ENCODE measurements at places on chromosomes 3 and 15.

DNA sequence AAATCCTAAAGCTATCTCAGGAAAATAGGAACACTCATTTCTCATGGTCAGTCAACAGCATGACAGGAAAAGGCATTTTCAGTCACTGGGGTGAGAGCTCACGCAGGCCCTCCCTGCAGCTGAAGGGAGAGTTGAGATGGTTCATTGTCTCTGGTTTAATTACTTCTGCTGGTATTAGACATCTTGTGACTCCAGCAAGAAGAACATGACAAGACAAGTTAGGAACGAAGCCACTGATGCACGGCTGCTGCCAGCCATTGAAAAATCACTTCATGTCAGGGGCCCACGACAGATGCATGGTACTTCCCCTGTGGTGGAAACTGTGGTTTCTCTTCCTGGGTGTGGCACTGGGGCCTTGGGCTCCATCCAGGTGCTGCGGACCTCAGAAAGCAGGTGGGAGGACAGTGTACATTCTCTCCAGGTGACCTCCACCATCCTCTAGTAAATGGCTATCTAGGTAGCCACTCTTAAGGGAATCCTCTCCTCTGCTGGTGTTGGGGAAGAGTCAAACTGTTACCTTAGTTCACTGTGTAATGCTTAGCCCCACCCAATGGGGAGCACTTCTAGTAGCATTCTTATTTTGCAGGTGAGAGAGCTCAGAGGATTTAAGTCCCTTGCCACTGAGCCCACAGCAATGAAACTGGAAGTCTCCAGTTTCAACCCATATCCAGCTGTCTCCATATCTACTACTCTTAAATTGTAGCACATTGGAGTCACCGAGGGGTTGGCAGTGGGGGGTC is 274.2 kb downstream of the LRTM1 start:
- no peak for DNase-seq

DNA sequence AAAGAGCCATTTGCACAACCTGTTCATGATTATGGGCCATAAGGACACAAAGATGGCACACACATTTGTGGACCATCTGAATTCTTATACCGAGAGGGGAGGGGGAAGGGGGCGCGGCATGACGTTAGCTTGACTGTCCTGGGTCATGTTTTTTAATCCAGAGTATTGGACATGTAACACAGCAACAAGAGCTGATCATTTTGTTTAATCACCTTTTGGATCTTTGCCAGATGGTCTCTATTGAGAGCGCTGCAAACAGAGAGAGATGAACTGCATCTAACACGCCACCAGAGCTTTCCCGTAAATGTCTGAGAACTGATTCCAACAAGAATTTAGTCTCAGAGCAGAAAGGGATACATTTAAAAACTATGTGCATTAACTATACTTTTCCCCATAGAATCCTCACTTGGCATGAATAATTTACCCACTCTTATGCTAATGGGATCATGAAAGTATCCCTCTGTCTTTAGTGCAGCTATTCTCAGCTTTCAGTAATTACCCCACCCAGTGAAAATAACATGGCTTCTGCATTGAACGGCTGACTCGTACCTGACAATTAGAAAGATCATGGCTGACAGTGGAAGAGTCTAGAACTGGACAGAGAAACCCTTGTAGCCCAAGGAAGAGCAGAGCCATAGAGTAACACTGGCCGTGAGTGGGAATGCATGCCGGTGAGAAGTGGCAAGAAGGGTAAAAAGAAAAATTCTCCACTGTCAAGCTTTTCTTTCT is 22.6 kb downstream of the MEIS2 start:
- no peak for DNase-seq

GRCh38 chr3:9293076-9293475 is 43.6 kb upstream of the SRGAP3 start:
- DNase-seq, result no peak

DNA sequence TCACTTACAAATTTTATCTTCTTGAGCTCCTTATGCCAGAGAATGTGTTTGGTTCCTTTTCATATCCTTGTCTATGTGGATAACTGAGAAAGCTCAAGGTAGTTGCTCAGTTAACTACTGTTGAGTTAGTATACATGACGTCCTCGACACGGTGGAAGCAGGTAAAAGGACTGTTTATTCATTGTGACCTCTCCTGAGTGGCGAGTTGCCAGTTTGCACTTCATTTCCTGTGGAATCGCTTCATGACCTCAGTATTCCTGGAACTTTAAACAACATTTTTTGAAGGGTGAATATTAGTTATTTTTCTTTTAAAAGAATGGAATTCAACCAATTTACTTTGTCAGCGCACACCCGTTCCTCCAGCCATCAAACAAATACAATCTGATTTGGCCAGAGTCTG is 1.2 kb upstream of the TPRG1 start:
- DNase-seq, result no peak

- no peak for DNase-seq
Observed at GRCh38 chr15:70636540-70637165, 126.7 kb downstream of the UACA start.

DNA sequence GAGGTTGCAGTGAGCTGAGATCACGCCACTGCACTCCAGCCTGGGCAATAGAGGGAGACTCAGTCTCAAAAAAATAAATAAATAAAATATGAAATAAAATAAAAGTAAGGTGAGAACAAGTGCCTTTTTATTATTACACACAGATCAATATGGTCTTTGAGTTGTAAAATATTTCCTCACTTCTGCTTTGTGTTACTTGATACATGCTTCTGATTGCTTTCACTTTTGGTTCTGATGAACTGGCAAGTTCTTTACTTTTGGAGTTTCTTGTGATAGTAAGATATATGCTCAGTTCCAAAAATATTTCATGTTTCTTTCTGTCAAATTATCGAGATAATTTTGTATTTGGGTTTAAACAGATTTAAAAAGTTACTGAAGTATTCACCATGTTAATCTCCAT is 16.6 kb upstream of the GYG1 start:
- DNase-seq, result no peak

DNA sequence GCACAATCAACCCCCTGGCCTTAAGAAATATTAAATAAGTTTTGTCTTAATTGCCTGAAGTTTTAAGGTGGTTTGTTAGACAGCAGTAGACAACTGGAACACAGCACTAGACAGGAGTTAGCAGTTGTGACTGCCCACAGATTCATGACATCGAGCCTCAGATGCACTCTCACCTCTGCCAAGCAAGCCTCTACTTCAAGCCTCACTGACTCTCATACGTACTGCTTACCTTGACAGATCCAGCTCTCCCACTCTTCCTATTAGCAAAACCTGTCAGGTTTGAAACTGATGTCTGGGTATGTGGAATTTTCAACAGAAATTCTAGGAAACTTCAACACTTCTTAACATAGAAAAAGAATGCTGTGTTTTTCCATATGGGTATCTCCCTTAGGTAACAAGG is 382.9 kb upstream of the DPH6 start:
- DNase-seq, result no peak

GRCh38 chr3:2802429-2802828 is 307.7 kb downstream of the IL5RA start:
- no peak for DNase-seq

- DNase-seq, result no peak
Observed at GRCh38 chr15:81197255-81197630, 564 bp downstream of the IL16 start.

- no peak for DNase-seq
Observed at GRCh38 chr3:122688996-122689395, 8.4 kb downstream of the PARP14 start.

GRCh38 chr3:128706086-128706615 is 19.8 kb upstream of the RAB7A start:
- no peak for DNase-seq

- no peak for DNase-seq
Observed at GRCh38 chr3:10575601-10576160, 70.3 kb upstream of the ATP2B2 start.

GRCh38 chr15:36024031-36024688 is 478.2 kb upstream of the DPH6 start:
- DNase-seq, result no peak

DNA sequence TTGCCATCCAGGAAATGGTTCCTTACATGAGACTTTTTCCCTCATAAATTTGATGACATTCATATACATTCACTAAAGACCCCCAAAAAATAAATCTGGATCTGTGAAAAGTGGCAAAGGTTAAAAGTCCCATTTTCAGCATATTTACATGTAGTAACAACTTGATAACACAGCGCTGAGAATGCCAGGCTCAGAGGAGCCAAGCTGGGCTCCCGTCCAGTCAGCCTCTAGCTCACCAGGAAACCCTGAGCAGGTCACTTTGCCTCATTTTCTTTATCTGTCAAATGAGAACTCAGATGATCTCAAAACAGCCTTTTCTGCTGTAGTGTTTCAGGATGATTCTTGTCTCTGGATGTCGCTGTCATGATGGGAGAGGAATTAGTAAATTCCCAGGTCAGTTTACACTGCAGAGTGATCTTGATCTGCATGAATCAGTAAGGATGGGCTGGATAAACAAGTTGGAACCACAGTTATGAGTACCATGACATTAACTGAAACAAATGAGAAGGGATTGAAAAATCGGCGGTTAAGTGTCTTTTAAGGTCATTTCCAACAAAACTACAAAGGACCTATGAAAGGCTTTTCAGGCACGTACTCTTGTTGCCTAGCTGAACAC is 82.8 kb downstream of the PPARG start:
- DNase-seq, result no peak

DNA sequence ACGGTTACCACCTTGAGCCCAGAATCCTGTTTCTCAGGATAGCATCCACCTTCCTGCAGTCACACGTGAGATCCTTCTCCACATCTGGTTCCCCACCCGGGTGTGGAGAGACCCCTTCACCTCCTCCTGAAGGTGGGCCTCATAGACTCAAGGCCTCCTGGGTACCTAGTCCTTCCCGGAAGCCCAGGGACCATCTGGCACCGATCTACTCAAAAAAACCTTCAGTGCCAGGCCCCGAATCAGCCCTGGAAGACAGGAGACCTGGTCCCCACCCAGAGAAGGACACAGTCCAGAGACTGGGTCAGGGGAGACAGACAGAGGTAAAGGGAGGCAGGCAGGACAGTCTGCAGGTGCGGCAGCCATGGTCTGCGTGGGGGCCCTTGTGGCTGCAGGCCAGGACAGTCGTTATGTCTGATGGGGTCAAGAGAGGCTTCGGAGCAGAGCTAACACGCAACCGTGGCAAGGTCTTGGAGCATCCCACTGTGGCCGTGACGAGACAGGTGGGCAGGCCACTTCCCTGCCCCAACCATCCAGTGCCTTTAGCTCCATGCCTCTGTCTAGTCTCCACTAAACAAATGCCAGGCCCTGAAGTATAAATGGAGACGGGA is 112.2 kb upstream of the ABHD17C start:
- DNase-seq, result no peak

DNA sequence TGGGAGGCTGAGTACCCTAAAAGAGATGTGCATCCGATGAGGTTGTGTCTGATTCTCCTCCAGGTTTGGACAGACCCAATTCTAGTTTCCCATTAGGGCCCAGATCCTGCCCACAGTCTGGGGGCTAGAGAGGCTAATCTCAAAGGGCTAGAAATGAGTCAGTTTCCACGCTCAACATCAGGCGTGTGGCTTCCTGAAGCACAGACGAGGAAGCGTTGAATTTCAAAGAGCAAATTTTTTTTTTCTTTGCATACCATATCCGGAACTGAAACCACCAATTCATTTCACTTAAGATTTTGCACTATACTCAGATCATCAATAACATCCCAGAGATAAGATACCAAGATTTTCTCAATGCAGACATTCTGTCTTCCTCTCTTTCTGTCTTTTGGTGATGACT is 173.8 kb upstream of the BCL6 start:
- DNase-seq, result no peak

GRCh38 chr15:54815556-54815955 is 381.2 kb downstream of the RSL24D1 start:
- no peak for DNase-seq

DNA sequence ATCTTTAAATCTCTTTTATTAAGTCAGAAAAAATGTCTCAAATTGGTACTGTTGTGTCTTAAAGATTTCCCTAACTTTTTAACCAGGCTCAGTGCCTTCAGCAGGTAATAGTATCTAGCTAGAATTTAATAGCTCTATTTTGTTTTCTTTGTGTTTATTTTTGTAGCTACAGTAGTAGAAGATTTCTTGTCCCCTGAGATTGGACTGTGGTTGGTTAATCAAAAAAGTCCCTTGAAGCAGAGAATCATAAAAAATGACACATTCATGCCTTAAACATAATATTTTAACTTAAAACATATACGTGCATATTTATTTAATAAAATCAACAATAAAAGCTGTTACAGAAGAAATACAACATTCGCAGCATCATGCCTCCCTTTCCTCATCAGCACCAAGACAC is 102.8 kb downstream of the EEFSEC start:
- no peak for DNase-seq

DNA sequence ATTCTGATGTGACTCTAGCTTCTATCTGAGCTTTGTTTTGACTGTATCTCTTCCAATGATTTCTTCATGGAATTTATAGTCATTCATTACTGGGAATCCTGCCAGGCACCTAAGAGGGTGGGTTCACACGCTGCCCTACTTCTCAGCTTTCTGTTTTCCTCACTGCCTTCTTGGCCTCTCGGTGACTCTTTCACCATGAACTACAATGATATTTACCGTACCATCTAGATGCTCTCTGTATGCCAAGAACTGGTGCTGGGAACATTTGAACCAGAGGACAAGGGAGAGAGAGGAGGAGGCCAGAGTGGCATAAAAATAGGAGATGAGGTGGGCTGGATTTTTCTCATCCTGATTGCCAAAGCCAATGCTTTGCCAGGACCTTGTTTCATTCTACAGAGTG is 280.0 kb upstream of the P2RY1 start:
- no peak for DNase-seq

- no peak for DNase-seq
Observed at GRCh38 chr3:58184982-58185360, 25.8 kb downstream of the DNASE1L3 start.

DNA sequence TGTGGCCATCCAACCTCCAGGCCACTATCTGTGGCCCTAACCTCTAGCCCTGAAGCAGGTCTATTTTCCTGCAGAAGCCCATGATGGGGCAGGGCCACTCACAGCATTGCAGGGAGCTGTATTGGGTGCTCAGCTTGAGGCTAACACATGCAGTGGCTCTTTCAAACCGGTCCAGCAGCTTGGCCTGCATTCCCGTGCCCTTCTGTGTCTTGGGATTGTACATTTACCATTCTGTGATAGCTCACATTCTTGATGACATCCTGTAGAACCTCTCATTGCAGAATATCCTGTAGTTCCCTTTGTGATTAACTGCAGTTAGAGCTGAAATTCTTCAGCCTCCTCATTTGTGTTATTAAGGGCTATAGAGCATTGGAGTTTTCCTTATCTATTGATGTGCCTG is 60.8 kb upstream of the ANKRD34C start:
- no peak for DNase-seq

GRCh38 chr3:76026379-76026778 is 241.0 kb upstream of the ZNF717 start:
- DNase-seq, result no peak

GRCh38 chr3:58573640-58574039 is 3.6 kb downstream of the FAM107A start:
- no peak for DNase-seq

GRCh38 chr3:30894521-30895251 is at the start of gene GADL1:
Gene GADL1 (minus strand): TSS chr3:30894661. CDS start chr3:30894614, 47 bp downstream.
- DNase-seq, result no peak

Measured in Panc1 (cell line).